SHP77 (cell line): ENCODE measurements at places on chromosomes 4 and X.

DNA sequence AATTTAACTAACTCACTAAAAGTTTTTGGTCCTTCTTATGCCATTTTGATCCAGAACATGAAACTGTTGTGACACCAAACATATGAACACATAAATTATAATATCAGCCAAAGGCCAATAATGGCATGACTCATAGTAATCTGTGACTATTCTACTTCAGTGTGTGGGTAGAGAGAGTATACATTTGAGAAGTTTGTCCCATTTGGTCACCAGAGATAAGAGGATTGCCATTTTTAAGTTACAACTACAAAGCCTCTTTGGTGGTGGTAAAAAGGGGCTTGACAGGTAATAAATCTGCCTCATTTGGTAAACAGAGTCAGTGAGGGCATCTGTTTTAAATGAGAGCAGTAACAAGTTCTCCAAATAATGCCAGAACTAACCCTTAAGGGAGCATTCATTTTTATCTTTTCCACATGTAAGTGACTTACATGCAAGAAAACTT is 117.9 kb downstream of the TBC1D19 start:
- DNase-seq = no peak

DNA sequence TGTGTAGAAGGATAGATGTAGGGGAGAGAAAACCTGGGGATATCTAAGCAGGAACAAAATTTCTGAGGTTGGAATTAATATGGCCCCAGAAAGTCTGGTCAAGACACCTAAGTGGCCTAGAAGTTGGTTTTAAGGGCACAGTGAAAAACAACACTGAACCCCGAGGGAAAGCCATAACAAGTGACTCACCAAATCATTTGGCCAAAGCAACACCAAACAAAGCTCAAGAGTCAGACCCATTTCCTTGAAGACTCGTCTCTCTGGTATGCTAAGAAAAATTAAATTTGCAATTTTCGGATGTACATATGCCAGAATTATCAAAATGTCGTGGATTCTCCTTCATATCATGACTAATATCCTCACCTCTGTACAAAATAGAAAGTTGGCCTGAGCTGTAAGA is 162.9 kb downstream of the SMIM20 start:
- DNase-seq = no peak

GRCh38 chr4:108891896-108892590 is 129.2 kb upstream of the ETNPPL start:
- no peak for DNase-seq

DNA sequence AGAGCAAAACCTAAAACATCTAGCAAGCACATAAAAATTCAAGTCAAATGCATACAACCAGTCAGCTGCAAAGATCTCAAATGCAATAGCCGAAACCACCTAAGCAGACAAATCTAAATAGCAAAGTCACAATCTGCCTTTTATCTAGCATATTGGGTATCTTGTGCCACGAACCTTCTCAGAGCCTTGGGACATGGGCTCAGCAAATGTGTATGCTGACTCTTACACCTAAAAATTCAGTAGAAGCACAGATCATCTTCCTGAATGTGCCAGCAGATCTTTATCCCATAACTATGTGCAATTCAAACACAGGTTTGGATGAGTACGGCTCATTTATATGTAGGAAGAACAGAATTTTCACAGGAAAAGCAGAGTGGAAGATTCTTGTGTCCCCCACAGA is 492.1 kb downstream of the INPP4B start:
- no peak for DNase-seq

DNA sequence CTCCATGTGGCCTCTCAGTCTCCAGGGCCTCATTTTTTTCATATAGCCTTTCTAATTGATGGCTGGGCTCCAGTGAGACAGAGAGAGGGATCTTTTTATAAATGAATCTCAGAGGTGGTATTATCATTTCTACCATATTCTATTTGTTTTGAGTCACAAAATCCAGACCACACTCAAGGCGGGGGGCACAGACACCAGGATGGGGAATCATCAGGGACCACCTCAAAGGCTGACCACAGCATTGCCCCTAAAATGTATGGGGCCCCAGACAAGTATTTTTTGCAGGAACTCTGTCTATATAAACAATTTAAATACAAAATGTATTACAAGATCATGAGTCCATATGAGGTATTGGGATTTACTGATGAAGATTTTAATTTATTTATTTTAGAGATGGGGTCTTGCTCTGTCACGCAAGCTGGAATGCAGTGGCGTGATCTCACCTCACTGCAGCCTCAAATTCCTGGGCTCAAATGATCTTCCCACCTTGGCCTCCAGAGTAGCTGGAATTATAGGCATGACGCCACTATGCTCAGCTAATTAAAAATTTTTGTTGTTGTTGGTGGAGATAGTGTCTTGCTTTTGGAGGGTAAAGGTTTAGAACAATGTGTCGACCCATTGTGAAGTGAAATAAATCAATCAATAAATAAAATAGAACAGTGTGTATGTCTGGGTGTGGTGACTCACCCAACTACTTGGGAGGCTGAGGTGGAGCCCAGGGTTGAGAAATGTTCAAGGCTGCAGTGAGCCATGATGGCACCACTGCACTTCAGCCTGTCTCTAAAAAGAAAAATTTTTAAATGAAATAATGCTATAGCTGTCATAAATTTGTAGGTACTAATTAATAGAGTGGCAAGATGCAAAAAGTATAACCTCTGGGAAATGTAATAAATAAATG is 29.4 kb downstream of the WDR13 start:
- no peak for DNase-seq

DNA sequence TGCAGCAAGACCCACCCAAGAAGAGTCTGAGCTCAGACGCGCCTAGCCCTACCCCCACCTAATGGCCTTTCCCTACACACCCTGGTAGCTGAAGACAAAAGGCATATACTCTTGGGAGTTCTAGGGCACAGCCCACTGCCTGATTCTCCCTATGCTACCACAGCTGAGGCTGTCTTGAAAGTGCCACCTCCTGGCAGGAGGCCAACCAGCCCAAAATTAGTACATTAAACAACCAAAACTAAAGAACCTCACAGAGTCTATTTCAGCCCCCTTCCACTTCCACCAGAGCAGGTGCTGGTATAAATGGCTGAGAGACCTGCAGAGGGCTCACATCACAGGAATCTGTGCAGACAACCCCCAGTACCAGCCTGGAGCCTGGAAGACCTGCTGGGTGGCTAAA is 119.1 kb downstream of the HMGN5 start:
- DNase-seq = no peak

DNA sequence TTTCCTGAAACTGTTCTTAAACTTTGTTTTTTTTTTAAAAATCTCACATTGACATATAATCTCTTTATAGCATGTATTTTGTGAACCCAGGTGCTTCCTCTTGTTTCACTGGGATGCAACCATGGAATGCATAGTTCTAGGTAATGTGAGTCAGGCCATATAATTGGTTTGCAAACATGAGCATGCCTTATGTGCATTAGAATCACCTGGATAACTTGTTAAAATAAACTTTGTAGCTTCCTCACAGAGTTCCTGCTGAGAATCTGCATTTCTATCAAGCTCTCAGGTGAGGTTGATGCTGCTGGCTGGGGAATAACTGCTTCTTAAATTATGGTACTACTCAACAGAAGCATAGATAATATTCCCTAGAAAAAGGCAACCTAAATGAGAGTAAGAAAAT is 940.3 kb upstream of the LCORL start:
- no peak for DNase-seq

- DNase-seq = no peak
These were observed 33.4 kb downstream of the KCTD8 start for GRCh38 chr4:44415251-44415650.

GRCh38 chrX:9493936-9494335 is 29.1 kb downstream of the TBL1X start:
- no peak for DNase-seq

DNA sequence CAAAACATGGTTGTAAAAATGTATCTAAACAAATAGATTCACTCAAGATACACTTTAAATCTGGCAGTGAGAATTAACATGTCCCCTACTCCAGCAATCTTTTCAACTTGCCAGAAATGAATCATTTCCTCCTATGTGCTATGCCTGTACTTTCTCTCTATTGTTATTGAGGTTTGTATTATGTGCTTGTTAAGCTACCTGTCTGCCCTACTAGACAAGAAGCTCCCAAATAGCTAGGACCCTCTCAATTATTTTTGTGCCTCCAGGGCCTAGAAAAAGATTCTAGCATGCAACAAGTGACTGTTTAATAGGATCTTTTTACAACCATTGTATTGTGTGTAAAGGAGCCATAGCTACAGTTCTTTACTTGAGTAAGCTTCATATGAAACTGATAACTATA is 3.5 kb upstream of the SAP30 start:
- no peak for DNase-seq

- DNase-seq = peak; percentile 44
These were observed 48.4 kb downstream of the TBC1D14 start for GRCh38 chr4:6957994-6958393.

GRCh38 chr4:125688841-125689240 is 374.1 kb downstream of the FAT4 start:
- DNase-seq = no peak

DNA sequence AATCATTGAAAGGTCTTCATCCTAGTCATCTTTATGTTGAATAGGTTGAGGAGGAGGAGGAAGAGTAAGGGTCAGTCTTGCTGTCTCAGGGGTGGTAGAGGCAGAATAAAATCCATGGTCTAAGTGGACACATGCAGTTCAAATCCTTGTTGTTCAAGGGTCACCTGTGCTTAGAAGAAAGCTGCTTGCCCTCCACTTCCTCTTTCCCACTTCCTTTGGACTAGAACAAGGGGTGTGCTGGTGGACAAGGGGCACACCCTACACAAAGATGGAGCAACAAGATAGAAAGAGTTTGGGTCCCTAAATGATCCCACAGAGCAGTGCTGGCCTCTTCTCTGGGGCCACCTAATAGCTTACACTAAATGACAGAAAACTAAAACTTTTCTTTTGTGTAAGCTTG is 47.9 kb downstream of the HSD17B13 start:
- DNase-seq = no peak

GRCh38 chr4:185879666-185880312 is 67.8 kb upstream of the SORBS2 start:
- DNase-seq = no peak

- no peak for DNase-seq
These were observed 239.8 kb downstream of the SCFD2 start for GRCh38 chr4:53126099-53126498.

DNA sequence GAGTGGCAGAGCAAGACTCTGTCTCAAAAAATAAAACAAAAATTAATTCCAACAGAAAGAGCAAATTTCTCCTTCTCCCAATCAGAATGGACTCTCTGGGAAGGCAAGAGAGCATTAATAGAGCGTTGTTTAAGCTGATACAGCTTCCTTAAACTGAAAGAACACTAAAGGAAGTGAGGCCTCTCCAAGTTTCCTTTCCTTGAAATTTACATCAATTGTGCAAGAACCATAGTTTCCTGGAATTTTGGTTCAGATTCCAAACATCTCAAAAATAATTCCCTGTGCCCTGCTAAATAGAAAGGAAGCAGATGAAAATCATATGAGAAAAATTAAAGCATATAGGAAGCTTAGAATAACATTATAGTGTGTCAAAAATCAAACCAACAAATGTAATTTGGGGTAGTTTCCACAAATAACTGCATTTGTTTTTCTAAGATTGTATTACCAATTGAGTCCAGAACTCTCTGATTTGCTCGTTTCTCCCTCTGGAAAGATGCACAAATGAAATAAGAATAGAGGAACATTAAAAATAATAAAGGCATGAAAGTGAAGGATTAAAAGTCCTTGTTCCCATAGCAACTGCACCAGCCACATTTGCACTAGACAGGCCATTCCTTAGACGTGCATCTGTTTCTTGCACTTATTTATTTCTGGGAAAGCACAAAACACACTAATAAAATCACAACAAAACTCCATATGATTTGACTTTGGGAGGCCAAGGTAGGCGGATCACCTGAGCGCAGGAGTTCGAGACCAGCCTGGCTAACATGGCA is 3.7 kb upstream of the FAM241A start:
- DNase-seq = no peak

GRCh38 chr4:140858897-140859296 is 102.7 kb upstream of the TBC1D9 start:
- no peak for DNase-seq

DNA sequence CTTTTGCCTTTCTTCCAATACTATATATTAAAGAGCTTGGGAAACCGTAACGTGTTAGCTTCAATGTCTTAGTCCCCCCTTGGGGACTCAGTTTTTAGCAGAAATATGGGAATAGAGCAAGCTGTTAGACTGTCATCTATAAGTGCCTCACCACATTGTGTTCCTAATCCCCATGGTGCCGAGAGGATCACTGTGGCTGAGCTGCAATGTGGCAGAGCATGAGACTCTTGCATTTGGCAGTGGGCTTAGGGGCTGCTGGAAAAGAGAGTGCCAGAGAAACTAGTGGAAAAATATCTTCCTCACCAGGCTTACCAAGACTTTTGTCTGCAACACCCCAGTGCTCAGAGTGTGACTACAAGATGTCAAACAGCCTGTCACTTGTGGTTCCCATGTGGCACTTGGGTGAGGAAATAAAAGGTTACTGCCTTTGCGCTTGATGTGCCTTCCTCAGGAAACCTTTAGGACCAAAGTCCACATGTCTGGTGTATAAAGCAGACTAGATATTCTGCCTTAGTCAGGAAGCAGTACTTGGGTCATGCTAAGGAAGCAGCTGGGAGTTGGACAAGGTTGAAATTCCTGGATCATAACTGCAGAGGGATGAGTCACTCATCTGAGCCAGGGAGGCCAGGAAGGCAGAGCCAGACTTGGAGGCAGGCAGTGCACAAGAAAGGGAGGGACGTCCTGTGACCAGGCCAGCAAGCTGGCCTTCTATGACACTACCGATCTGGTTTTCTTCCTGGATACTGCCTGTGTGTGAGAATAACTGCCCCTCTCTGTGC is 9.7 kb upstream of the MAGEA4 start:
- no peak for DNase-seq

GRCh38 chr4:105483840-105484239 is 10.0 kb upstream of the PPA2 start:
- no peak for DNase-seq

GRCh38 chr4:127249767-127250108 is 383.0 kb upstream of the INTU start:
- DNase-seq = no peak

GRCh38 chrX:7828594-7828993 is 14.4 kb upstream of the VCX start:
- peak; percentile 4 for DNase-seq

- DNase-seq = peak; percentile 14
These were observed 2.1 kb downstream of the LEF1 start for GRCh38 chr4:108166441-108167315.

DNA sequence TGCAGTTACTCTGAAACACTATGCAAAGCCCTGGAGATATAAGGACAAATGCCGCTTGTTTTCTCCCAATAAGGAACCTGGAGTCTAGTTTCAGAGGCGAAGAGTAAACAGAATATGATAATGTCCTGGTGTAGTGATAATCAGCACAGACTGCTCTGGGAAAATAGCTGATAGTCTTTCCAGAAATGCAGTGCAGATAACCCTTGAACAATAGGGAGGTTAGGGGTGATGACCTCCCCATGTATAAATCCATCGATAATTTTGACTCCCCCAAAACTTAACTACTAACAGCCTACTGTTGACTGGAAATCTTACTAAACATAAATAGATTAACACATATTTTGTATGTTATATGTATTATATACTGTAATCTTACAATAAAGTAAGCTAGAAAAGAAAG is 1280.9 kb upstream of the TENM3 start:
- no peak for DNase-seq

GRCh38 chrX:15948318-15948660 is 93.7 kb upstream of the AP1S2 start:
- DNase-seq = no peak
